ENCODE measurements at places on chromosomes 13 and 19.
A peak's percentile ranks its signal among the peaks of the same experiment; 100 is the strongest.

- DNase-seq: no peak
These were observed 4.3 kb downstream of the DOT1L start for GRCh38 chr19:2167896-2168618.

GRCh38 chr19:16418597-16418962 is 53.2 kb downstream of the EPS15L1 start:
- no peak for DNase-seq

GRCh38 chr13:29301027-29301426 is 294.5 kb downstream of the SLC7A1 start:
- no peak for DNase-seq

- DNase-seq: no peak
These were observed 149.1 kb downstream of the NUFIP1 start for GRCh38 chr13:44840131-44840530.

GRCh38 chr13:73251626-73252265 is 192.9 kb downstream of the KLF5 start:
- no peak for DNase-seq

DNA sequence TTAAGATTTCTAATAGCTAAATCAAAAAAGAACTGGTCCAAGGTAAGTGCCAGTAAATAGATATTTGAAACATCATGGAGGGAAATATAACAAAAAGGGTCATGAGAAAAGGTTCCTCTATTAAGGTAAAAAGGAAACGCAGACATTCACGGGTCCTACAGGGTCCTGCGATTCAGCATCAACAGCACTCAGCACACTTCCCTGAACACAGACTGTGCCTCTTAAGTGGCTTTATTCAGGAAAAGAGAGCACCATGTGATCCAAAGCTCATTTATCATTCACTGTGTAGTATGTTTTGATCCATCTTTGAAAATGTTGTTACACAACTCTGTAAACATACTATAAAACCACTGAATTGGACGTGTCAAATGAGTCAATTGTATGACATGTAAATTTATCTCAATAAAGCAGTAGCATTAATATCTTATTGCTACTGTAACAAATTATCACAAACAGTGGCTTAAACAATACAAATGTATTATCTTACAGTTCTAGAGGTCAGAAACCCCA is 33.7 kb downstream of the CRYL1 start:
- DNase-seq: no peak

GRCh38 chr13:19156013-19156825 is 25.4 kb downstream of the TUBA3C start:
- DNase-seq: no peak

DNA sequence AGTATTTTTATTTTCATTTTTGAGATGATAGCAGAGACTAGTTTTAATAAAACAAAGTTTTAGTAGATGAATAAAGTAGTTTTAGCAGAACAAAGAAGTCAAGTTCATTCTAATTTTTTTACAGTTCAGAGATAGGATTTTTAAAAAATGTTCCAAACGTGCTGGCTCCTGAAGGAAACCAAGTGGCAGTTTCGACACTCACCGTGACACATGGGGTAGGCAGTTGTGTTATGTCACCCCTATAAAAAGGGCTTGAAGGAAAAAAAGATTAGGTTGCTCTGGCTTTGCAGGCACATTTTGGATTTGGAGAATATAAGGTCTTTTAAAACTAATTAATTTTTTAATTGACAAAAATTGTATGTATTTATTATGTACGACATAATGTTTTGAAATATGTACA is 305.2 kb downstream of the NDFIP2 start:
- DNase-seq: no peak

GRCh38 chr19:38649305-38650171 is 2.1 kb downstream of the ACTN4 start:
- peak; percentile 86 for DNase-seq

DNA sequence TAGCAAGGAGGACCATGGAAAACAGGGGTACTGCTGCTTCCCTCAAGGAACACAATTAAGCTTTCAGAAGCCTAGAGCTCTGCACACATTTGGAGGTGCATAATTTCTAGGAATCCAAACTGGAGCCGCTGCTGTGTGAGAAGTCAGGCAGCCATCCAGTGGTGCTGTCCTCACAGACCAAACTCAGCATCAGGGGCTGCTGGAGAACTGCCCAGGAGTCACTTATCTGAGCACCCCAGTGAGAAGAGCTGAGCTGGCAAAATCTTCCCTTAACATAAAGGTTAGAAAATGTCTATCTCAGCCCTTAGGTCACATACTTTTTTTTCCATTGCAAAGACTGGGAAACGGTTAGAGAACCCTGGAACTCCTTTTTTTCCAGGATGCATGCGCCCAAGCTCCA is 72.8 kb downstream of the ATP7B start:
- no peak for DNase-seq

GRCh38 chr19:49981603-49982593 is 20.9 kb upstream of the SIGLEC11 start:
- DNase-seq: no peak

DNA sequence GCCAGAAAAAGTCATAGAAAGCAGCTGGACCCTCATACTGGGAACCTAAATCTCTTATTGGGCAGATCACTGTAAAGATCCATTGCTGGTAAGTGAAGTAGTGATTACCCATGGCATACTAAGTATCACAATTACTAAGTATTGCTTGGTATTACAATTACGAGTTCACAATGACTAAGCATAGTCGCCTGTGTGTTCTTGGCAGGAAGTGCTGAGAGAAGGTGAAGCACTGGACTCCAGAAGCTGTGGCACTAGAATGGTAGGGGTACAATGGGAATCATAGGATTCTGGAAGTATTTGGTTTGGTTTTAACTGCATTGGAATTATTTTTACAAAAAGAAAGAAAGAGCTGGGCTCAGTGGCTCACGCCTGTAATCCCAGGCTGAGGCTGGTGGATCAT is 20.3 kb downstream of the LGALS16 start:
- DNase-seq: no peak

GRCh38 chr19:50803633-50804419 is 13.6 kb downstream of the ACP4 start:
- no peak for DNase-seq

DNA sequence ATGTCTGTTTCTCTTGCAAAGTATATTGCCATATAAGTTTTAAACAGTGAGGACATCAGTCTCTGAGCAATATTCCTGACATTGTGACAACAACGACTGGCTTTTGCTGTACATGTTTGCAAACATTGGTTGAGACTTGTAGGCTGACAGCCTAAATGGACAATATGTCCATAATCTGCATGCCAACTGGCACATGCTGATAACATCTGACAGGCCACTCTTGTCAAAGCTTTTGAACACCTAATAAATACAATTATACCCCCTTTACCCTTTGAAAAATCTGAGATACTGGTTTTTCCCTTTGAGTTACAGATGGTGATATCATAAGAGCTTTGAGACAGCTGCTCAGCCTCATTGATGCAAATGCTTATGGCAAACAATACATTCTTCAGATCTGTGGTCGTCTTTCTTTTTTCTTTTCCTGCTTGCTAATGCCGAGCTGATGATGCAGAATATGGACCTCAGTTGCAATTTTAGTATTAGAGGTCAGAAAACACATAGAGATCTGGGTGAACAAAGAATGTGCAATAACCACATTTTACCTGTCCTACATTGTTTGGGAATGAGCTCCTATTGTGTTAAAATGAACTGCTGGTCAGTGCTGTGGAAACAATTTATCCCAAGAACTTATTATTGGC is 114.9 kb downstream of the RFC3 start:
- no peak for DNase-seq

- no peak for DNase-seq
These were observed 1.1 kb downstream of the FUT3 start for GRCh38 chr19:5850189-5850588.

- no peak for DNase-seq
These were observed 62.9 kb downstream of the SMARCA4 start for GRCh38 chr19:11023710-11024109.

DNA sequence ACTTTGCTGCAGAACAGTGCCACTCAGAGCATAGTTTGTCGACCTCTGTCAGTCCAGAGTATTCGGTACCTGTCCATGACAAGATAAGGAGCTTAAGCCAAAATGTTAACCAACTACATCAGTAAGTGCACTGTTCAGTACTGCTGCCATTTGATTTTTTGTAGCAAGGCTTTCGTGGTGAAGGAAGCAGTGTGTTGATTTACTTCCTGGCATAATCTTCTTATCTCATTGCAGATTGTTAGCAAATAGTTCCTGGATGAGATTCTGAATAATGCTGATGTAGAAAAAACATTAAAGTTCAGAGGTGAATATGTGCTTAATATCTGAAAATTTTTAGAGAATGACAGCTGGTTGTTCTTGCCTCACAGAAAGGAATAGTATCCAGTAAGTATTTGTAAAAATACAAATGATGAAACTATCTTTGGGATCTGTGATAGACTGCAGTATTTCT is 85.7 kb downstream of the LRRC63 start:
- no peak for DNase-seq

- no peak for DNase-seq
These were observed 8.8 kb upstream of the IGFL4 start for GRCh38 chr19:46049597-46049996.

- no peak for DNase-seq
These were observed 561.6 kb downstream of the TBC1D4 start for GRCh38 chr13:74920361-74920760.

DNA sequence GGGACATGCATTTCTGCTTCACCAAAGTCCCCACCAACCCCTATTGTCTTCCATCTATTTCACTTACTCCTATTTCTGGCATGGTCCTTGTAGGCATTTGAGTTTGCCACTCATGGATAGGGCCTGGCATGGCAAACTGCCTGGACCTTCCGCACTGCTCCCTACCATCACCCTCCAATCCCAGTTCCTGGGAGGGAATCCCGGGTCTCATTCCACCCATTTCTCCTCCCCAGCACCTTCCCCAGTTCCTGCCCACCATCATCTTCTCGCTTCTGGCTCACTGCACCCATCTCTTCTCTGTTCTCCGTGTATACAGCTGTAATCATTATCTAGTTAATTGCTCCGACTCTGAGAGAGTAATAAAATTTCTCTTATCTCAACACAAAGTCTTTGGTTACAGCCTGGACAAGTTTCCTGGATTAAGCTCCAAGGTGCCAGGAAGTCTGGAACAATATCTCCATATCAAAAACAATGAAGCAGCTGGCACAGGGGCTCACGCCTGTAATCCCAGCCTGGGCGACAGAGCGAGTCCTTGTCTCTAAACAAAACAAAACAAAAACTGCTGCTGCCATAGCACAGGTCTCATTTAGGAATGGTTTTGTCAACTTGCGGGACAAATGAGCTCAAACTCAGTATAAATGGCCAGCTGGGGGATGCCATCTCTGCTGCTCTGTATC is 17.0 kb upstream of the COX7A1 start:
- DNase-seq: no peak

- DNase-seq: no peak
These were observed 320.0 kb downstream of the TEX29 start for GRCh38 chr13:111640476-111640875.

- no peak for DNase-seq
These were observed 32.4 kb downstream of the GPR42 start for GRCh38 chr19:35403116-35403760.

DNA sequence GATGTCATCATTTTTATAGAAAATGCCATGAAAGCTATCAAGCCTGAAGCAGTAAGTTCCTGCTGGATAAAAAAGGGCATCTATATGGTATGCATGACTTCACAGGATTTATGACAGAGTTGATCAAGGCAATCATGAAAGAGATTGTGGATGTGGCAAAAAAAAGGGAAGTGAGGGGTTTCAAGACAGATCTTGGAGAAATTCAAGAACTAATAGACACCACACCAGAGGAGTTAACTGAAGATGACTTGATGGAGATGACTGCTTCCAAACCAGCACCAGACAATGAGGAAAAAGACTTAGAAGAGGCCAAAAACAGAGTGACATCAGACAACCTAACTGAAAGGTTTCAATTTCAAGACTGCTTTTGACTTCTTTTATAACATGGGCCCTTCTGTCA is 691.1 kb upstream of the SLC10A2 start:
- DNase-seq: no peak

- no peak for DNase-seq
These were observed 121.2 kb downstream of the SHISA2 start for GRCh38 chr13:25930653-25931052.

DNA sequence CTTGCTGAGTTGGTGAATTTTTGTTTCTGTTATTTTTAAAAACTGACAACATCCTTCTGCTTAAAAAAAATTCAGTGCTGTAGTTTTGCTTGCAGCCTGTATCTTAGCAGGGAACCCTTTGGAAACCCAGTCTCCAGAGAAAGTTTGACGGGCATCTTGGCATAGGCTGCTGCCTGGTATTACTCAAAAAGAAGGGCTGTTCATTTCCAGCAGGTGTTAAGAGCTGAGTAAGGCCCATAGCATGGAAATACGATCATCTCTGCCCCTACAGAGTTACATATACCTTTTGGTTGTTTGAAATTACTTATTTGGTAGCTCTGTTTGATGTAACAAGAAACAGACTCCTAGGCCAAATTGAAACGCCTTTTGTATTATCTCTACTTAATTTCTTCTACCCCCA is 41.5 kb downstream of the URI1 start:
- DNase-seq: no peak
